SK-N-SH (cell line): ENCODE measurements at places on chromosomes 11 and 22.

DNA sequence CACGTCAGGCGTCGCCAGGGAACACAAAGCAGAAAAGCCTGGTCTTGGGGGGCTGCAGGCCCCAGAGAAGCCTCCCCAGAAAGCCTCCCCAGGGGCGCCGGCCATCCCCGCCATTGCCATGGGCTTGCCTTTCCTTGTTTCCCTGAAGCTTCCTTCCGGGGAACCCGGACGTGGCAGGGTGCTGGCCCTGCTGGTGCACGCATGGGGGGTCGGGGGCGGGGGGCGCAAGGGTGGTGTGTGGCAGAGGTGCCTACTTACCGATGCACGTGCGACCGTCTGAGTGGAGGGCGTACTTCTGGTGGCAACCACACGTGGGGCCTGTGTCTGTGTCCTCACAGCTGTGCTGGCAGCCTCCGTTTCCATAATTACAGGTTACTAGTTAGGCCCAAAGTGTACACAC is 71.0 kb upstream of the TTLL12 start:
- no peak for DNase-seq

DNA sequence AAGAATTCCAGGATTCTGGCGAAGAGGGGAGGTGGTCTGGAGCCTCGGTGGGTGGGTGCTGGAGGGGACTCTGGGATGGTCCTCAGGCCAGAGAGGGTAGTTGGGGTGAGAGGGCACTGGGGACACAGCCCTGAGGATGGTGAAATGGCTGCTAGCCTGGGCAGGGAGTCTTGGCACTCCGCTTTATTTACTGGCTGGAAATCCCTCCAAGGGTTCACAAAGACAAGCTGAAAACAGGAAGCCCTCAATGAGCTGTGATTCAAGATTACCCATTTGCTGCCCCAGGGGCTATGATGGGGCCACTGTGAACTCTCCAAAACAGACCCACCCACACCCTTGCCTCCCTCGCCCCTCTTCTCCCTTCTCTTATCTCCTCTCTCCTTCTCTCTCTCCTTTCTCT is 71.9 kb downstream of the FBXO7 start:
- no peak for DNase-seq

DNA sequence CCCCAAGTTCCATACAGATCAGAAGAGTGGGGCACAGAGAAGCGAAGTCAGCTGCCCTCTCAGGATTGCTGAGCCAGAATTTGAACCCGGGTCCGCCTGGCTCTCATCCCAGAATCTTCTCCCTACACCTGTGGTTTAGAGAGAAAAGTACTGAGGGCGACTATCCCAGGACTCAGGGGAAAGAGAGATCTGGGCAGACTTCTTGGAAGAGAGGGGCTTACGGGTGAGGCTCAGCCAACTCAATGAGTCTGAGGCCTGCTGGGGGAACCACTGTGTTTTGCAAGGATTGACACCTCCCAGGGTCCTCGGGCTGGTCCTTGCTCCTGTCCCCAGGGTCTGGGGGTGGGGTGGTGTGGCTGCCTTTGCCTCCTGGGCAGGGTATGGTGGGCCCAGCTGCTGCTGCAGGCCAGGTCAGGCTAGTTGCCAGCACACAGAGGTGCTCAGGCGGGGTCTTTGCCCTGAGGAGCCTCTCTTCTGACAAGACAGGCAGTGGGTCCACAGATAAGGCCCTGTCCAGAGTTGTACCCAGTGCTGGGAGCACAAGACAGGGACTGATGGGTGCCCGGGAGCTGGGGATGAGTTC is 1.2 kb downstream of the CAPN5 start:
- DNase-seq: no peak

- no peak for DNase-seq
Observed at GRCh38 chr11:112844517-112844916, 116.7 kb upstream of the NCAM1 start.

GRCh38 chr11:121082670-121083069 is 18.4 kb upstream of the TECTA start:
- no peak for DNase-seq

- no peak for DNase-seq
Observed at GRCh38 chr22:48644108-48644507, 1183.6 kb downstream of the BRD1 start.

DNA sequence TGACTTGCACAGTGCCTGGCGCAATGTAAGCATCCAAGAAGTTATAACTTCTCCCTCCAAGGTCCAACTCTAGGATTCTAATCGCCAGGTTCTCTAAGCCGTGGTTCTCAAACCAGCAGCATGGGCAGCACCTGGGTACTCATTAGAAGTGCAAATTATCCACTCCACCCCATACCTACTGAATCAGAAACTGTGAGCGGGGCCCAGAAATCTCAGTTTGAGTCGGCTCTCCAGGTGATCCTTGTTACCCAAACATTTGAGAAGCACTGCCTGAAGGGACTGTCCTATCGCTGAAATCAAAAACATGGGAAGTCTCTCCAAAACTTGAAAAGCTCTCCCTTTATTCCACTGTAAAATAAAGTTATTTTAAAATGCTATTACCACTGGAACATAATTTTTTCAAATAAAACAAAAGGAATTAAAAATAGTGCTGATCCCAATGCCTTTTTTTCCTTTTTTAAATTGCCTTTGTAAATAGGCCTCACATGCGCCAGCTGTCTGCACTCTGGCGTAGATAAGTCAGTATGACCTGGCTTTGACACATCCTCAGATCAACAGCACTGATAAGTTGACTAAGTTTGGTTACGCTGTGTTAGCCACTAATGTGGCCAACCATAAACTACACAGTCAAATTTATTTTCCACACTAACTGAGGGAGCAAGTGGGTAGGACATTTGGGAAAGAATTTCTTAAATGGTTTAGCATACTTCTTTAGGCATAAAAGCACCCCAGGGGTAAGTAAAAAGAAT is 8.4 kb upstream of the CTR9 start:
- DNase-seq: peak; percentile 57

DNA sequence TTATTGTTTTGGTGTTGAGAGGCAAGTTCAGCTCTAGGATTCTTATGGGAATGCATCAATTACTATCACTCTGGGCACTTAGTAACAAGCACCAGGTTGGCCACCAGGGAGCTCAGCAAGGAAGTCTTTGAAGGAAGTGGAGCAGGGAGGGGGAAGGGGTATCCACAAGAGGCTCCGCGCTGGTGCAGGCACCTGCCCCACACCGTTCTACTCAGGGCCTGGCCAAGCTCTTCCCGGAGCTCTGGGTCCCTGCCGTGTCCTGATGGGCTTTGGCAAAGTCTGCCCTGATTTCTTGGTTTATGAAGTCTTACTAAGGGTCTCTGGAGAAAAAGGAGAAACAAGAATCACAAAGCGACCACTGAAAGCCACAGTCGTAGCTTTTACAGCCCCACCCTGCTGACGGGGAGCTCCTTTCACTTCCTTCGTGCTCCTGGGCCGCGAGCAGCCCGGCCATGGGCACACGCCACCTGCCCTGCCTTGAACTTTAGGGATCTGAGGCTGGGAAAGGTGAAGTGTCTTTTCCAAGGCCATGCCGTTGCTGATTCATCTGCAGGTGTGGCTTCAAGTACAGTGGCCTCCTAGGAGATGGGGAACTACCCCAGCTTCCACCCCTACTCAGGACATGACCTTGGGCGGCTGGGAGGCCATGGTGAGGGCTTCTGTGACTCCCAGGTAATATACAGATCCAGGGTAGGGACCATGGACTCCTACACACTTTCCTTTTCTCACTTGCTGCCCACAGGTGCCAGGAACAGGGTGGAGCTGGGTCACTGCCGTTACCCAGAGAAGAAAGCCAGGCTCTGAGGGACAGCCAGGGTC is 15.9 kb upstream of the LRRC32 start:
- DNase-seq: no peak

DNA sequence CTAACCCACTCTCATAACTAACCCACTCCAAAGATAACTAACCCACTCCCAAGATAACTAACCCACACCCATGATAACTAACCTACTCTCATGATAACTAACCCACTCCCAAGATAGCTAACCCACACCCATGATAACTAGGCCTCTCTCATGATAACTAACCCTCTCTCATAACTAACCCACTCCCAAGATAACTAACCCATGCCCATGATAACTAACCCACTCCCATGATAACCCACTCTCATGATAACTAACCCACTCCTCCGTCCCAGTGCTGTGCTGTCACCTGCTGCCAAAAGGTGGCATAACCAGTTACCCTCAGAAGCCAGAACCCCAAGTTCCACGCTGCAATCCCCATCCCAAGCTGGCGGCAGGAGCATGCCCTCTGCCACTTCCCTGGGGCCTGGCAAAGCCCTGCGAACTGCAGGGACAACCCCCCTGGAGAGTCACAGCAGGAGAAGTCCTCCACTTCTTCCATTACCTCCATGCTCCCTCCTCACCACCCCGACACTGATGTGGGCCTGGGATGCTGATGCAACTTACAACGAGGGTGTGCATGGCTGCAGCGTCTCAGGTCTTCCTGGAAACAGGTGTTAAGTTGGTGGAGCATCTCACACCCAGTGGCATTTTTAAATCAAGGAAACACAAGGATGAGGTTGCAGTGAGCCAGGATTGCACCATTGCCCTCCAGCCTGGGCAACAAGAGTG is 30.8 kb upstream of the CELSR1 start:
- DNase-seq: no peak

GRCh38 chr11:128240546-128240945 is 346.8 kb downstream of the ETS1 start:
- no peak for DNase-seq

- no peak for DNase-seq
Observed at GRCh38 chr22:37965940-37966664, 12.6 kb downstream of the POLR2F start.

DNA sequence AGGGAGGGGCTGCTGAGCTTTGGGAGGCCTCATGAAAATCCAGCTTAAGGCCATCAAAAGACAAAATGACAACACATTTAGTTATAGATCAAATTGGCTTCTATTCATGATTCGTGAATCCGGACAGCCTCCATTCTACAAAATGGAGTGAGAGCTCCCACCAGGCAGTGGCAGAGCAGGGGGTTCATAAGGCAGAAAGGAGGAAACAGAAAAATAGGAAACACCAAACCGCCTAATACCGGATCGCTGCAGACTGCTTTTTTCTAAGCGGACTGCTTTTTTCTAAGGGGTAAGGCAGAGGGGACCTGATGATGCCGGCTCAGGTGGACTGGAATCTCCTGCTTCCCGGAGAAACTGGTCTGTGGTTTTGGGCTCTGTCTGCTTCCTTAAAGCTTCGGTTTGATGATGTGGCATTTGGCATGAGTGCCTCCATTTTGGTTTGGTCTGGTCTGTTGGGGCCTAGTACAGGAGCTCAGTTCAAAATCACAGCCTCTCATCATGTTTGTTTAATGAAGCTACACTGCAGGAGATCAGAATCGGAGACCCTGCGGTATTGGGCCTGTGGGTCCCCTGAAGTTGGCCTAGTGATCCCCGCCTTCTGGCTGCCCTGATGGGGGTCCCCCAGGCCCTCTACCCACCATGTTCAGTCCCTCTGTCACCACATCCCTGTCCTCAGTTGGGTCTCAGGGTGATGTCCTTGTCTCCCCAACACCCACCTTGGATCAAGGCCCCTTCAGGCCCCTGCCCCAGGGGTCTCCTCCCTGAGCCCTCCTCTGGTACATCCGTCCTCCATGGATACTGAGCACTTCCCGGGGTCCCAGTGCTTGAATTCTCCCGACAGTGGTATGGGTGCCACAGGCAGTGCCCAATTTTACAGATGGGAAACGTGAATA is 1.2 kb downstream of the ALDH3B1 start:
- DNase-seq: no peak

DNA sequence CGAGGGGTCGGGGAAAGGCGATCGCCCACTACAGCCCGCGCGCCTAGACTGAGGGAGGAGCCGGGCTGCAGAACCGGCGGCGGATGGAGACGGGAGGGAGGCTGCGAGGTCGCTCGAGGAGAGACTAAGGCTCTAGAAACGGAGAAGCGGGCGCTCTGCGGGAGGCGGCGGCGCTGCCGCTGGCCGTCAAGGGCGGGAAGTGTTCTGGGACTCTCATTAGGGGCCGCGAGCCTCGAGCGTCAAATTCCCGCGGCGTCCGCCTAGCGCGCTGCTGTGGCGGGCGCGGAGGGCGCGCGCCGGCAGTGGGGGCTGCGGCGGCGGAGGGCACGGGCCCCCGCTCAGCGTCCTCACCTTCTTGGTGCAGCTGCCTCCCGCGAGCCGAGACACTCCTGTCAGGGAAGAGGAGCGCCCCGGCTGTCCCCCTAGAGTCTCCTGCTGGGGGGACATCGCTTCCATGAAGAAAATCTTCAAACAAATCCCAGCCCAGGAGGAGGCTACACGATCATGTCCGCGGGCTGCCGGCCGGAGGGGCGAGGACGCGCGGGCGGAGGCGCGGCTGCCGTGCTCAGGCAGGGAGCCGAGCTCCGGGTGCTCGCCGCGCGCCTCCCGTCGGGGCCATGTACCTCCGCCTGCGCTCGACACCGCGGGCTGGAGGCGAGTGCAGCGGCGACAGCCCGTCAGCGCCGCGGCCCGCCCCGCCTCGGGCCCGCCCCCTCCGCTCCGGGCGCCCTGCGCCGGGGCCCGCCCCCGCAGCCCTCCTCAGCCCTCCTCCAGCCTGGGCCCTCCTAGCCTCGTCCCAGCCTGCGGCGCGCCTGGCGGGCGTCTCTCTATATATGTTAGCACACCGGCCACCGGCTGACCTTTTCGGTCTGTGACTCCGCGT is at the start of gene ARHGAP20:
TSS of gene ARHGAP20 (minus strand) at position 662 of the 883 bp plus-strand sequence. CDS start at position 456, 206 bp downstream.
- peak; percentile 87 for DNase-seq

DNA sequence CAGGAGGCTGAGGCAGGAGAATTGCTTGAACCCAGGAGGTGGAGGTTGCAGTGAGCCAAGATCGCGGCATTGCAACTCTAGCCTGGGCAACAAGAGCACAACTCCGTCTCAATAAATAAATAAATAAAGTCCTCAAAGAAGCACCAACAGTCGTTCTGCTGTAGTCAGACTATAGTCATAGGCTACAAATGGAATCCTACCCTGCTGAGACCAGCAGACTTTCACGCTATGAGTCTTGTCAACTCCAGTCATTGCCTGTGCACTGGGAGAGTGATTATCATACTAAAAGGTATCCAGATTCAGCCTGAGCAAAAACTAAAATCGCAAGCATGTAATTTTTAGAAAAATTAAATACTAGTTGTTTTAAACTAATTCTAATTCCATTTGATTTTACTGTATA is 19.6 kb downstream of the USP28 start:
- DNase-seq: no peak

DNA sequence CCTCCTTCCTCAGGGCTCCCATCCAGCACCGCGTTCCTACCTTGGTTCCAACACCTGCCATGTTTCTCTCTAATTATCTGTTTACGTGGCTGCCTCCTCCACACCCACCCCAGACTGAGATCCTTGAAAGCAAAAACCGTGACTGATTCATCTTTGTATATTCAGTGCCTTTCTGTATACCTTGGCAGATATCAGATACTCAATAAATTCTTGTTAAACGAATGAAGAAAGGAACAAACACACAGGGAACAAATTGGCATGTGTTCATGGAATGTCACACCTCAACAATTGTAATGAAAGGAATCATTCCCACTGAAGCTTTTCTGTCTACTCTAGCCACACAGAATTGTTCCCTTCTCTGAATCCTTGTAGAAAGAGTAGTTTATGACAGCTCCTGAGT is 20.4 kb upstream of the LRRC55 start:
- no peak for DNase-seq

DNA sequence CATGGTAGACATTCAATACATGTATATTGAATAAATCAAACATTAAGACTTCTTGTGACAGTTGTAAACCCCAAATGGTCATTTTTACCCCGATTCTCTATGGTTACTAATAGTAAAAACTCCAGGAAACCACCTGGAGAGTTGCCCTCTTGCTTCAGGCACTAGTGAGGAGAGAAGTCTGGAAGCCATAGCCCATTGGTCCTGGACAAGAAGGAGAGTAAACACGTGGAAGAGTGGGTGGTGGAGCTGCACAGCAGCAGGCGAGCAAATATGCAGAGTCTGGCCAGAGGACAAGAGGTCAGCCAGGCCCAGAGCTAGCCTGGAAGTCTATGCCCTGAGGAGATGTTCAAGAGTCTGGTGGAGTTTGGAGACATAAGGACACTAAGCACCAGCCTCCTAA is 17.7 kb downstream of the DCHS1 start:
- DNase-seq: no peak
